ENCODE measurements at places on chromosomes 2 and 18.
A peak's percentile ranks its signal among the peaks of the same experiment; 100 is the strongest.

- no peak for DNase-seq
Observed at GRCh38 chr2:14632133-14632936, at the start of gene LRATD1. LRATD1 (plus strand) TSS chr2:14632717; CDS start chr2:14633980, 1,263 bp downstream.

GRCh38 chr2:236998236-236998635 lies 87.5 kb upstream of the COPS8 start:
- no peak for DNase-seq

- no peak for DNase-seq
Observed at GRCh38 chr2:204354442-204354856, 190.8 kb upstream of the PARD3B start.

GRCh38 chr2:64681479-64681967 lies 27.8 kb upstream of the SERTAD2 start:
- DNase-seq, result no peak

DNA sequence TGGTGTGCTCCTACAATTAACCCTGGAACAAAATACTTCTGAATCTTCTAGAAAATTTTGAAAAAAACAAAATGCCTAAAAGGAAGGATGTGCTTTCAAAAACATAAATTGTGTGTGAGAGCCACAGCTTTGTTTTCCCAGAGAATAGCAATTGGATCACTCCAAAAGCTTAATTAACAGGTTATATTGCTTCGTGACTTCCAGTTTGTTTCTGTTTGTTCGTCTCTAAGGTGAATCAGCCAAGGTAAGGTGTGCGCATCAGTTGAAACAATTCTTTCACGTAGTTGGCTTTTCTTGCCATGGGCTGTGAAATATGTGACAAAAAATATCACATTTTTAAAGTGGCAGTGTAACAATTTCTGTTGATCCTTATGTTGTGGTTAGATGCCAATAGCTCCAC lies 90.3 kb upstream of the BARD1 start:
- no peak for DNase-seq

GRCh38 chr2:19357402-19358241 lies 801 bp downstream of the OSR1 start:
- DNase-seq, result no peak

GRCh38 chr2:208488686-208489564 lies 82.3 kb downstream of the PTH2R start:
- no peak for DNase-seq

DNA sequence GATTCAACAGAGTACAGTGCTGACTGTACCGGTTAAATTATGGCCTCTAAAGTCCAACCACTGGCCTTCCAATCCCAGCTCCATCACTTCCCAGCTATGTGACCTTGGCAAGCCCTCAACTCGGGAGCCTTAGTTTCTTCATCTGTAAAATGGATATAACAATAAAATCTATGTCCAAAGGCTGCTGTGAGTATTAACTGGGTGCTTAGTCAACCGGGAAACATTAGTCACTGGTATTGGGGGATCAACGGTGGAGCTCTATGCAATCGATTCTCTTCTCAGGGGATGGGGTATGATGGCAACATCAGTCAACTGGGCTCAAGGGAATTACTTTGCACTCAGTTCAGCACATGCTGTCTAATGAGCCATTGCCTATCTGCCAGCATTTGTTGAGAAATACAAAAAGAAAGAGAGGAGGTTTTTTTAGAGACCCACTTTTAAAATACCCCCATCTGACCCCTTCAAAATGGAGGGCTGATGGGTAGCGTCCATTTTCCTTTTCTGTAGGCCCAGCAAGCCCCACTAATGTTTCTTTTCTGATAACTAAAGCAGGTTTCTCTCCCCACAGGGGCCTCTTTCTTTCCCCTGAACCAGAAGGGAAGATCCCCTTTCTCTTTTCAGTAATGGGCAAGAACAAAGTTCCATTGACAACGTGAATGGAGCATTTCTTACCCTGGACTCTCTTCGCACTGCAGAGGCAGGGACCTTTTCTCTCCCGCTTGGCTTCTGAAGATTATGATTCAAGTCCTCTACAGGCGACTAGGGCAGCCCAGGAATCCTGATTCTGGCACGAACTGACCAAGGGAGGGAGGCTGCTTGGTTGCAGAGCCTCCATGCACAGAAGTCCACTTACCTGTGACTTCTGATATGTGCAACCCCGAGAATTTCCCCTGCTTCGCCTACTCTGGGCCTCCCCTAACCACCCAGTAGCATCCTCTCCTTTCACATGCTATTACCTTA lies 8.7 kb upstream of the AGFG1 start:
- no peak for DNase-seq

DNA sequence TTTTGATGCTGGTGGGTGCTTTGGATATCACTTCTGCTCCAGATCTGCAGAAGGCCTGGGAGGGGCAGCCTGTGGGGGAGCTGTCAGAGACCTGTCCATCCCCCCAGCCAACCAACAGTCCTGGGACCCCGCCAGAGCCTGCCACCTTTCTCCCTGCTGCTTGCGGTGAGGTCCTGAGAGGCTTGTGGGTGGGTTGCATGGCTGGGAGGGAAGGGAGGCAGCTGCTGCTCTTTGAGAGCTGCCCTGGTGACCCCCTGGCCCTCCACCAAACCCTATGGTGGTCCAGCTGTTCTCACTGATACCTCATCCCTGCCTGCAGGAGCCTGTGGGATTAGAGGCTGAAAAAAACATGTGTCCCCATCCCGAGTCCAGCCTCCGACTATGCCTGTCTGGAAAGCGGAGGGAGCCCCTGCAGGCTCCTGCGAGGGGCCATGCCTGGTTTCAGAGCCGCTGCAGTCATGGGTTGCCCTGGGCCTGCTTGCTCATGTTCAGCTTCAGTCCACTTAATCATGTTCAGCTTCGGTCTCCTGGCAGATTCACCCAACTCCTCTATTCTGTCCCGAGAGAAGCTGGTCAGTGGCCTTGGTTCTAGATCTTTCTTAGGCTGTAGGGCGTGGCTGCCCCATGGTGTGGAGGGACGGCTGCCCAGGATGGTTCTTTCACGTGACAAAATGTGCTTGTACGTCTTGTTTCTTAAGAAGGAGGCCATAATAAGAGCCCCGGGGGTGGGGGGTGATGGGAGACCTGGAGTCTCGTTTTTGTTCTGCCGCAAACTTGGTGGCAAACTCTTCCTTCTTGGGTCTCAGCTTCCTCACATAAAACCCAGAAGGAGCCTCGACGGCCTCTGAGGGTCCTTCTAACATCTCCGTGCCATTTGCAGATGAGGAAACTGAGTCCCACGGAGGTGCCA lies 98.5 kb downstream of the CTIF start:
- DNase-seq, result no peak

- DNase-seq, result no peak
Observed at GRCh38 chr18:75213611-75214331, 3.2 kb downstream of the TSHZ1 start.

DNA sequence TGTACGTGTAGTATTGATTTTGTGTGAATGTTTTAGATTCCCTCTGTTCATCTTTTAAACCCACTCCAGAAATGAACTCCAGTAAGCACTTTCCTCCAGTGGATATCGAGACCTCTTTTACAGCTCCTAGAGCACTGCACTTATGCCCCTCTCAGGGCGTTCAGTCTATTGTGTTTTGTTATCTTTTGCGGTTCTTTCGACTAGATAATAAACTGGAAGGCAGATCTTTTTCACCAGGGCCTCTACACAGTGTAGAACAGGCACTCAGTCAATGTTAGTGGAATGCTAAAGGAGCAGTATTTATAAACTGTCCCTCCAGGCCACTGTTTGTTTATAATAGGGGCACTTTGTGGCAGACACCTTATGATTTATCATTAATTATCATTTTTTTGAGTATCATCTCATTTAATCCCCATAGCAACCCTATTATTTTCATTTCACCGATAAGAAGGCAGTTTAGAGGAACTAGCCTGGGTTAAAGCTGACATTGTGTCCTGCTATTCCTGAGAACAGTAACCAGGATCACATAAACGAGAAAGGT lies 742 bp upstream of the SOS1 start:
- no peak for DNase-seq

DNA sequence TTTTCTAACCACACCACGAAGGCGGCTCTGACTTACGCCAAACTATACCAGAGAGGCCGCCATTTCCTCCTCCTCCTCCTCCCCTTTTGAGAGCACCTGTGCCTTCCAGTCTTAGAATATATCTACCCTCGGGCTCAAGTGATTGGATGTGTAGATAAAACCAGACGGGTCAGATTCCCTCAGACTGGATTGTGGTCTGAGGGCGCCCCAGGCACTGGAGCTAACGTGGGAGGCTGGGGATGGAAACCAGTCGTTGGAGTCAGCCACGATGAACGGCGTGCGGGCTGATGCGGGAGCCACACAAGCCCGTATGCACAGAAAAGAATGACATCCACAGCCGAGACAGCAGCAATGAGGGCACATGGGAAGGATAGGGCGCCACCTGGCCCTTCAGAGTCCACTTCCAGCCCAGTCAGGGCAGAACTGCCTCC lies 12.3 kb upstream of the ODC1 start:
- no peak for DNase-seq

DNA sequence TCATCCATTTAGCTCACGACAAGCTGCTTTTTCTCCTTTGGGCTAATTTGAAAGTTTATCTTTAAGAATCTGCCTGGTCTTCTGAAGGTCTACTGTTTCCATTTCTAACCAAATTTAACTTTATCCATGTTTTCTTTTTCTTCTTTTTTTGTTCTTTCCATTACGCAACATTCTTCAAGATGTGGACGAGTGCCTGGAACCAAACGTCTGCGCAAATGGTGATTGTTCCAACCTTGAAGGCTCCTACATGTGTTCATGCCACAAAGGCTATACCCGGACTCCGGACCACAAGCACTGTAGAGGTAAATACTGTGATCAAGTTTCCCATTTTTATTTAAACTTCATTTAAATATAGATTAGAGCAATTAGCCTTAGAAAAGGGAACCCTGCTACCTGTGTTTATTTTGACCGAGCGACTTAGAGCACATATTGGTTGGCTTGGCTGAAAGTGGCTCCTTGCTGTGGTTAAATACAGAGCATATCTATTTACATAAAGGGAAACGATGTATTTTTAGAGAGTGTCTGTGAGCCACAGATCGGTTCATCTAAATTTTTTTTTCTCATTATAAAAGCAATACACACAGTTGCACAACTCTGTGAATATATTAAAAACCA lies 183.4 kb upstream of the RASGRP3 start:
- DNase-seq, result no peak

GRCh38 chr2:152585830-152586484 lies 131.3 kb downstream of the PRPF40A start:
- DNase-seq, result no peak

DNA sequence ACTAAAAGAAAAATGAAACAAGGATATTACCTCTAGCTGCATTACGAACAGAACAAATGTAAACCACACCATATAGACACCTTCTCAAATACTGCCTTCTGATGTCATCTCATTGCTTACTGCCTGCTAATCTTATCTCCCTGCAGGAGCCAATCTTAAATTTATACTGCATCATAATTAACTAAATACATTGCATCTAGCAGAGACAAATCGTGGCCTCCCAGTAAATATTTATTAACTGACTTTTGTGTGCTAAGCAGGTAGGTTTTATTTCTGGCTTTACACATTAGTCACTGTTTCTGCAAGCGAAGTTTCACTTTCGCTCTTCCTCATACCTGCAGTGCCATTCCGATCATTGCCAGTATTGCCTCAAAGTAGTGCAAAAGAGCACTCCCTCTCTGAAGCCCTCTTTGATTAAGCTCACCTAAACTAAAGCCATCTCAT lies 67.5 kb downstream of the SPATS2L start:
- DNase-seq, result peak; percentile 61

DNA sequence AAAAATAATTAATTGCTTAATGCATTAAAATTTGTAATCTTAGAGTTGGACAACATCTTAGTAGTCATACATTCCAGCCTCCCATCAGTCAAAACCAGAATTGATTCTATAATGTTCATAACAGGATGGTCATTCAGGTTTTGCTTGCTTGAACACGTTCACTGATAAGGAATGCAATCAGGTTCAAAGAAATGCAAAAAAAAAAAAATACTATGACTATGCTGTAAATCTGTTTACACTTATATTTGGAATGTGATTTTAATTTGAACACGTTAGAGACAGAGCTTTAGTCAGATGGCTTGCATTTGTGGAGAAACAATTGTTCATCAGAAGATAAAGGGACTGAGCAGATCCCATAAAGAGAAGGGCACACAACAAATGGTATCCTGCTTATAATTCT lies 131.3 kb upstream of the UNC80 start:
- no peak for DNase-seq

DNA sequence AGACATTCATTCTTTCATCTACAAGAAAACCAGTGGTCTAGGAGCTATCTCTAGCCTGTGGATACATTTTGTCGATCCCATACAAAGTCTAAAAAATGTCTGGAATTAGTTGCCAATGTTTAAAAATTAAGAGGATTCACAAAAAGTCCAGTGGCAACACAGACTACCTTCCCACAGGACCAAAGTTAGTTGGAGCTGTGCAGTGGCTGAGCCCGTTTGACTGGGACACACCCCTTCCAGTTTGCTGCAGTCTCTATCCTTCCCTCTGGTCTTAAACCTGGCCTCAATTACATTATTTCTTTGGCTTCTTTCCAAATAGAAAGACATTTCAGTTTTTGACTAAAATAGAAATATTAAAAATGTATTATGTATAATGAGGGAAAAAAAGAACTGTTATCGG lies 18.6 kb downstream of the SLC16A14 start:
- DNase-seq, result no peak

All from CD4-positive, alpha-beta T cell treated with Interleukin-1 beta for 1 hour (primary cell).